Amygdala (tissue), 56 donors: ENCODE measurements at places on chromosomes 7 and 10.
A peak's percentile ranks its signal among the peaks of the same experiment; 100 is the strongest.

- no peak for DNase-seq
These were observed 20.9 kb upstream of the CPXM2 start for GRCh38 chr10:123912466-123912865.

DNA sequence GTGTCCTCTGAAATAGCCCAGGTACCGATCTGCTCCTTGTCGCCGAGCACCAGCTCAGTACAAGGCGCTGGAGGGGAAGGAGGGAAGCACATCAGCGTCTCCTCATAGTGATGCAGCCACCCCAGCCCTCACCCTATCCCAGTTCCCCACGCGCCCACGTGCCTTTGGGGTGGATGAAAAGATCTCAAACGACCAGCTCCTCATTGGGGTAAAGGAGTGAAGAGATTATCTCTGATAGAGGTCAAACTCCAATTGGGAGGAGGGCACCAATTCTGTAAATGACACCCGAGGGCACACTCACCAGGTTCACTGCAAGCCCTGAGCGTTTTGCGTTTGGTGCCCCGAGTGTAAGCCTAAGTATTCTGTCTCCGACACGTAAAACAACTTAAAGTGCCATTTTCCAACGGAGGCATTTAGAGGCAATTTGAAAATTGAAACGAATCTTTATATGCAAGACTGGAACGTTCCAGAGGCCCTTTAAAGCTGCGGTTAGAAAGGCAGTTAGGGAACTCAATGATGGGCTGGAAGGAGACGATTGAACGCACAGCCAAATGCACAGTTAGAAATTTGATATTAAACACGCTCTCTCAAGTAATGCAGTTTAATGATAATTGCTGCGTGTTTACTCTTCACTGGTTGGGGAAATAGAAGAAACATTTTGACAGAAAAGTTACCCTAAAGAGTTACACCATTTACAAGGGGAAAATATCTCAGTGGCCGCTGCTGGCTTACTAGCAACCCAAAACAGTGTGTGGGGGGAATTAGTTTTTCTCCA lies 8.9 kb upstream of the EMX2 start:
- no peak for DNase-seq

GRCh38 chr7:36657036-36657660 lies 67.1 kb downstream of the AOAH start:
- no peak for DNase-seq

DNA sequence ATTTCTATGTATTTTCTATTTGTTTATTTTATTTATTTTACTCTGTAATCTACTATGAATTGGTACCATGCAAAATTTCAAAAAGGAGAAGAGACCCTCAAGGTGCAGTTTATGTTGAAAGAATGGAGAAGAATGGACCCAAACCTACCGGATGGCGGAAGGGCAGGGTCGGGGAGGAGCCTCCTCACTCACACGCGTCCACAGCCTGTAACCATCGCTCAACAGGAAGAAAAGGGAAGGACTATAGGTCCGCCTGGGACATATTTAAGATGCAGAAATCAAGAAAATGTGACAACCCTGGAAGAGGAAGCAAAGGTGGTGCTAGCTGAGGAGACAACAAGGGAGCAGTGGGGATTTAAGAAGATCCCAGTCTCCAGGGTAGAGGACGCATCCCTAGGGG lies 158.4 kb downstream of the COBL start:
- no peak for DNase-seq

DNA sequence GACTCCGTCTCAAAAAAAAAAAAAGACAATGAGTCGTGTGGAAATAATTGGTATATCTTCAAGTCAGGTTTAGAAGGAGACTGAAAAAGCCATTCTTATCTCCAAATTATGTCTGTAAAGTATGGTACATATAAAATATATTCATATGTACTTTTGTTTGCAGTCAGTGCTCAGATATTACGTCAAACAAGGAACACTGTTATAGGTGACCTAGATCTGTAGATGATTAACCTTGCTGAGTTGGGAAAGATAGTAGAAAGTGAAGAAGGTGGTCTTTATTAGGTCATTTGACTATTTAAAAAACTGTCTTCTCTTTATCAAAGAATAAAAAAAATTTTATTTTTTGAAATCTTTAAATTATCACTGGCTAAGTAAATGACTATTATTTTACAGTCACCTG lies 44.9 kb upstream of the CYP26C1 start:
- no peak for DNase-seq

- DNase-seq: peak; percentile 68
These were observed 166.0 kb downstream of the FANK1 start for GRCh38 chr10:126062131-126063032.

DNA sequence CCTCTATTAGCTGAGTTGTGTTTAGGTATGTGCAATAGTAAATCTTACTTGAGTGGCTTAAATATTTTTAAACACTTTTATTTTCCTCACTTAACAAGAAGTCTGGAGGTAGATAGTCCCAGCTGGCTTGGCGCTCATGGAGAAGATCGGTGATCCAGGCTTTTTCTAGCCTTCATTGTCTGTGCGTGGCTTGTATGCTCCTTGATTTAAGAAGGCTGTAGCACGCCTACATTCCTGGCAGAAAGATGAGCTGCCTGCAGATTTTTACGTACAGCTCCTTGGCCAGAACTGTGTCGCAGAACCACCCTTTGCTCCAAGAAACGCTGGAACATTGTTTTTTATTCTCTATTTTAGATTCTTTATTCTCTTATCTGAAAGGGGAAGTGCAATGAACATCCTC lies 284.1 kb downstream of the KIF20B start:
- no peak for DNase-seq
